RKO (cell line): ENCODE measurements at places on chromosomes 5 and 9.

DNA sequence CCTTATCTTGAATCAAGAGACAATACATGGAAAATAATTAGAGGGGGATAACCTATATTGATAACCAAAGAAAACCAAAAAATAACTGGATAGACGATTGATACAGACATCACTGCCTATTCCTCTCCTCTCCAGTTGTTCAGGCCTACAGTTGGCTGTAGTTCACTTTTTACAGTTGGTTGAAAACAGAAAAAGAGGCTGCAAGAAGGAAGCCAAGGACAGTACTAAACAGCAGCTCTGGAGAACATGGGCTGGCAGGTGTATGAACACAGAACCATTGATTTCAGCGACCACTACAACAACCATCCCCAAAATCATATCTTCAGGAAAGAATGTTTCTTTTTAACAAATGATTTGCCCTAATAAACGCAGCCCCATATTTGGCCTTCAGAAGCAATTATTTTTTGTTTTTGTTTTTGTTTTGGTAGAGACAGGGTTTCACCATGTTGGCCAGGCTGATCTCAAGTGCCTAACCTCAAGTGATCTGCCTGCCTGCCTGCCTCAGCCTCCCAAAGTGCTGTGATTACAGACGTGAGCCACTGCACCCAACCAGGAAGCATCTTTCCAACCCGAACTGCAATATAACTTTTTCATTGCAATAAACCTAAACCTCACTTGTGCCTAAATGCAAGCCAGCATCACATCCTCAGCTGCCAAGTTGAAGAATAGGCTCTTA lies 64.3 kb downstream of the MLLT3 start:
- no peak for DNase-seq

- DNase-seq, result peak; percentile 56
Measured at GRCh38 chr9:104232781-104233341, 138.8 kb downstream of the SMC2 start.

DNA sequence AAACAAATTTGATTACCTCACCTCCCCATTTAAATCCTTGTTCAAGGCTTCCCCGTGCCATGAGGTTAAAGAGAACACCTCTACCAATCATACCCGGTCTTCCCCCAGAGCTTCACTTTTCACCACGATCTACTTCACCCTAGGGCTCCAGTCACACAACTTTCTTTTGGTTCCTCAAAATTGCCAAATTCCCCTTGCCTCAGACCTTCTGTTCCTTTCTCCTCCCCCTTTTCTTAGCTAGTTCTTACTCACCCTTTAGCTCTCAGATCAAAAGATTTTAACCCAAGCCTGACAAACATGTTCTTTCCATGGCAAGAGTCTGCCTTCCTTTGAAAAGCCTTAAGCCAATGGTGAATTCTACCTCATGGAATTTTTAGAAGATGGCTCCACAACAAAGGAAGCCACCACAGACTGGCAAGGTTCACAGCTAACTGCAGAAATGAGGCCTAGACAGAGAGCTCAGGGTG lies 56.7 kb downstream of the MAPKAP1 start:
- DNase-seq, result peak; percentile 96

GRCh38 chr9:82154573-82154972 lies 166.0 kb downstream of the SPATA31D1 start:
- DNase-seq, result no peak

DNA sequence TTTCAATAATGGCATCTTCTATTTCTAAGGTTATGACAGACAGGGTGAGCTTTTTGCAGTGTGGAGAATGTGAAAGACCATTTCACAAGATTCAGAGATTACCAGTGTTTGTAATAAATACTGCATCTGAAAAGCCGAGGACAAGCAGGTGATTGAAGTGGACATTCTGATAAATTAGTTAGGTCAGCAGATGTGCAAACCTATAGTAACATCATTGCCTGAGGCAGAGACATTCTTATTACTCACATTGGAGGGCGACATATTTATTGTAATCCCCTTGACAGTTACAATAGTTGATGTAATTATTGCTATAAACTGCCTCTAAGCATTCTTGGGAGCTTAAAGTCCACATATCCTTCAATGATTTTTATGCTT lies 3.3 kb downstream of the RASGRF2 start:
- no peak for DNase-seq

- DNase-seq, result peak; percentile 60
Measured at GRCh38 chr5:146007270-146007669, 70.9 kb downstream of the SH3RF2 start.

DNA sequence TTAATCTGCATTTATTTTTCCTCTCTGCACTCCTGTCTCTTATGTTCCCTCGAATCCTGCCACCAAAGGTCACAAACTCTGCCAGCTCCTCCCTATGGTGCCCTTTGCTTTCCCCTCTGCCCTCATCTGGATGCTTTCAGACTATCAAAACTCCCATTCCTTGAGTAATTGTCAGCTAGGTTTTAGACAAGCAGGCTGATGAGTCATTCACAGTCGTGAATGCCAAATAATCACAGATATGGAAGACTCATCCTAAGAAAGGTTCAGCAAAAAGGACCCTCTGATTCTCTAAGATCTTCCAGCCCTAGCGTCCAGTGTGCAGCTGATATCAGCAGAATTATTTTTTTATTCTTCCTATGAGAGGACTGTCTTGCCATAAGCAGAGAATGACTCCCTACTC lies 104.5 kb upstream of the NUDT12 start:
- peak; percentile 65 for DNase-seq

GRCh38 chr5:77396017-77396416 lies 96.1 kb downstream of the WDR41 start:
- no peak for DNase-seq

GRCh38 chr5:76736679-76737556 lies 21.0 kb downstream of the F2R start:
- no peak for DNase-seq

DNA sequence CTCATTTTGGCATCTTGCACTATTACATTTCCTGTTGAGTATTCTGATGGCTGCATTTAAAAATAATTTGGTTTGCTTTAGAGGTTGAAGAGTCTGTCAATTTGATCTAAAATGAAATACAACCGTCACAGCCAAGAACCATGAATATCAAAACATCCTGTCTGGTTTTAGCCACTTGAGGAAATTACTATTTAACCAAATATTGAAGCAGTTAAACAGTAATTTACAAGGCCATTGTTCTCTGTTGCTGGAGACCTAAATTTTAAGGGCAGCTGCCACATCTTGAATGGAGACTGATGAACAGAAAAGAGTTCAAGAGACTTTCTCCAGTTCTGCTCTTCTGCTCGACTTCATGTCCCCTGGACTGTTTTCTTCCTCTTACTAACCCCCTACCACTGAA lies 549.4 kb downstream of the LRRC70 start:
- no peak for DNase-seq

- no peak for DNase-seq
Measured at GRCh38 chr9:130186051-130186450, 13.8 kb downstream of the NCS1 start.

DNA sequence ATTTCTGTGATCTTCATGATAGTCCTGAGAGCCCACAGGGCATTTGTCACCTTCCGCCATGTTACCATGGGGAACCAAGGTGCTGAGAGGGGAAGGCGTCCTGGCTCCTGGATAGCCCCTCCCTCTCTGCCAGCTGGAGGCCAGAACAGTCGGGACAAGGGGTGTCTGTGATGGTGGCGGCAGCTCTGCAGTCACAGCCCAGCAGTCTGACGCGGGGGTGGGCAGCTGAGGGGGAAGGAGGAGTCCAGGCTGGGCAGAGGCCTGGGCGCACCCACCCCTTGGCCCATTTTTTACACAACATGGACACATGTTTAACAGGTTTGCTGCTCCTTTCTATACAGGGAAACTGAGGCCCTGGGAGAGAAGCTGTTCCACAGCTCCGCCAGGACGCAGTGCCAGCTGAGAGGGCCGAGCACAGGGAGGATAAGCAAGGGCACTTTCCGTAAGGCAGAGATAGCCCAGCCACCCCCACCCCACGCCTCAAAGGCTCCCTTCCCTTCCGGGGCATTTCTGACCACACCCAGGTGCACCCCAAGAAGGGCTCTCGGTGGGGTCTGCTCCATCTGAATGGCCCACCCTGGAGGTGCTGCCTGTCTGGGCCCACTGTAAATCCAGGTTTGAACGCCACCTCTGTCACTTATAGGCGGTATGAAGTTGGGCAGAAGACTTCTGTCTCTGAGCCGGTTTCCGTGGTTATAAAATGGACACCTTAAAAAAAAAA lies 17.1 kb downstream of the LRRC8A start:
- no peak for DNase-seq

GRCh38 chr5:142754031-142754430 lies 16.1 kb upstream of the ARHGAP26 start:
- no peak for DNase-seq

DNA sequence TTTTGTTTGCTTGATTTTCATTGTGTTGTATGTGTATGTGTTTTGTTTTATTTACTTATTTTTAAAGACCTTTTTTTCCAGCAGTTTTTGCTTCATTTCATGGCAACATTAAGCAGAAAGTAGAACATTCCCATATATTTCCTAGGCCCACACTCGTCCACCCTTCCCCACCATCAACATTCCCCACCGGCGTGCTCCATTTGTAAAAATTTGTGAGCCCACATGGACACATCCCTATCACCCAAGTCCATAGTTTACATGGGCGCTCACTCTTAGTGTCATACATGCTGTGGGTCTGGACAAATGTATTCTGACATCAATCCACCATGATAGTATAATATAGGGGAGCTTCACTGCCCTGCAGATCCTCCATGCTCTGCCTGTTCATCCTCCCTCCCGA lies 133.8 kb downstream of the ADAMTS16 start:
- no peak for DNase-seq

- DNase-seq, result no peak
Measured at GRCh38 chr9:121636341-121636865, 15.0 kb upstream of the DAB2IP start.

DNA sequence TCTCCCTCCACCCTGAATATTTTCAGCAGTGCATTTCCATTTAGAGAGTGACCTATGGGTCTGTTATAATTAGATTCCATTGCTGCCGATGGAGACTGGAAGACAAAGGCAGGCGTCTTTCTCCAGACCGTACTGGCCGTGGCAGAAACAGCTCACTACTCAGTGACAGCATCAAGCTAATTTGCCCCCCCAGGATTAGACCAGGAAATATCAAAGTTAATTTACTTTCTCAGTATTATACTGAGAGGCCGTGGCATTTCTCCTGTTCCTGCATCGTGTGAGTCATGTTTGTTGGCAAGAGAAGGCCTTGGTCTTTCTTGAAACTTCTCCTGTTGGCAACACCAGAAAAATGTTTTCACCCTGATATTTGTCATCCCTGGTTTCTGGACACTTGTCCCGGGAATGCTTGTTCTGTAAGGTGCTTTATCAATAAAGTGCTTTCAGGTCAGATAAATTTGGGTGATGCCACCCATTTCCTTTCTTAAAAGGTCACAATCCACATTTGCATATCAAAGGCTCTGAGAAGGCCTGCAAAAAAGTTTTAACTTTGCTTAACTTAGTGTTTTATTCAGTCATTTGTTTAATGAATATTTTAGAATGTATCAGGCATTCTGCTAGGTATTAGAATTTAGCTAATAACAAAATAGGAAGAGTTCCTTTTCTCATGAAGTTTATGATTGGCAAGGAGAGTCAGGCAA lies 28.4 kb downstream of the SV2C start:
- no peak for DNase-seq

GRCh38 chr5:83703059-83703458 lies 17.6 kb downstream of the HAPLN1 start:
- DNase-seq, result no peak

GRCh38 chr9:95204710-95205109 lies 112.8 kb downstream of the FANCC start:
- no peak for DNase-seq

- DNase-seq, result peak; percentile 35
Measured at GRCh38 chr5:90410178-90410762, 714 bp upstream of the CETN3 start.

DNA sequence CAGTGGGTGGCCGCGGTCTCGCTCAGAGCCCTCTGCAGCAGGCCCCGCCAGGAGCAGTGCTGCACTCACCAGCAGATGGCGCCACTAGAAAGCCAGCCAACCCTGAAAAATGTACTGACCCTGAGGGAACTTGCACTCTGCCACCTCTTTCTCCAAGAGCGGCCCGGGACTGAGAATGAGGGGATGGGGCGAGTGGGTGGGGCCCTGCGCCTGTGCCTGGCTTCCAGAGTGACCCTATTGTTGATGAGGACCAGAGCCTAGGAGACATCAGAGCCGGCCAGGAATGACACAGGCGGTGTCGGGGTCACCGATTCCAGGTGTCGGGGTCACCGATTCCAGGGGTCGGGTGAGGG lies 2.9 kb upstream of the IL17B start:
- peak; percentile 65 for DNase-seq

DNA sequence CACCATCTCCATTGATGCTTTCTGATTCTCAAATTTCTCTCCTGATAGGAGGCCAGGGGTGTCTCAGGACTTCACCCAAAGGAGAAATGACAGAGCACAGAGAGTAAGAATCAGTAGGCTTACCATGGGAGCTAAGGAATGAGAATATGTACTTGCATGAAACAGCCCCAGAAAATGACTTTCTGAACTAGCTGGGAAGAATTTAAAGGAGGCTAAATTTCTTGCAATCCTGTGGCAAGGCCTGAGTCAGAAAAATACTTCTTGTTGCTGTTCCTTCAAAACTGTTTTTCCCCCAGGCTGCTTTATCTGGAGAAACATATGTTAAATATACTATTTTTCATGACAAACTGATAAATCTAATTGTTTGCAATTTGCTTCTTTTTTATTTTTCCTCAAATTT lies 53.4 kb upstream of the FBXL7 start:
- no peak for DNase-seq

GRCh38 chr9:96495341-96495740 lies 45.4 kb downstream of the HABP4 start:
- no peak for DNase-seq

DNA sequence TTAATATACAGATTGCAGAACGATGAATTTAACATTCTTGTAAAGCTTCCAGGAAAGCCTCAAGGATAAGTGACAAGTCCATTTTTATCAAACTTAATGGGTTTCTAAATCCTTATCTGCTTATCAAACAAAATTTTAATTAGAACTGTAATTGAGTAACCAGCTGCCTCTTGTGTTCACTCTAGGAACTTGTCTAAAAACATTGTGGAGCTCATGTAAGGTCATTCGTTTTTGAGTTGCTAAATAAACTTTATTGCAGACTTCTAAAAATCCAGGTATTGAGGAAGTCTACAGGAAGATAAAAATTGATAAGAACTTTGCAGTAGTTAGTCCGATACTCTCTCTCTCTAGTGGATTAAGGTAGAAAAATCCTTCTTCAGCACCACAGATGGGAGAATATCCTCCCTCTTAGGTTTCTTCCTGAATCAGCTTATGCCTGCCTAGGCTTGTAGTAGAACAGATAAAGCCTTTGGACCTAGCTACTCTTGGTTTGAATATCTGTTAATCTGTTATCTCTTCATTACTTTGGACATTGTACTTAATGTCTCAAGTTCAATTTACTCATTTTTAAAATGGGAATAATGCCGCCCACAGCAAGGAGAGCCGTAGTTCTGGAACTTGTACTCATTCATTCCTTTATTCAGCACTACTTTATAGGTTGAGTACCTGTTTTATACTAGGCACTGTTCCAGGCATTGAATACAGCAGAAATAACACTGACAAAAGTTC lies 60.0 kb upstream of the DHFR start:
- DNase-seq, result no peak

- DNase-seq, result no peak
Measured at GRCh38 chr5:154647114-154647760, 107.9 kb upstream of the LARP1 start.
